Stimulated activated naive CD8-positive, alpha-beta T cell treated with anti-CD3 and anti-CD28 coated beads, Interleukin-15, Interleukin-2, amounts not matched to agents 100 U/mL and 50 U/mL, for 24 hours (primary cell): ENCODE measurements at places on chromosomes 1 and 21.

GRCh38 chr1:212816567-212817278 is 25.0 kb downstream of the TATDN3 start:
- no peak for DNase-seq

- no peak for DNase-seq
Observed at GRCh38 chr1:31881688-31882000, 56.5 kb downstream of the PTP4A2 start.

GRCh38 chr1:107883562-107883961 is 81.4 kb downstream of the VAV3 start:
- DNase-seq = no peak

DNA sequence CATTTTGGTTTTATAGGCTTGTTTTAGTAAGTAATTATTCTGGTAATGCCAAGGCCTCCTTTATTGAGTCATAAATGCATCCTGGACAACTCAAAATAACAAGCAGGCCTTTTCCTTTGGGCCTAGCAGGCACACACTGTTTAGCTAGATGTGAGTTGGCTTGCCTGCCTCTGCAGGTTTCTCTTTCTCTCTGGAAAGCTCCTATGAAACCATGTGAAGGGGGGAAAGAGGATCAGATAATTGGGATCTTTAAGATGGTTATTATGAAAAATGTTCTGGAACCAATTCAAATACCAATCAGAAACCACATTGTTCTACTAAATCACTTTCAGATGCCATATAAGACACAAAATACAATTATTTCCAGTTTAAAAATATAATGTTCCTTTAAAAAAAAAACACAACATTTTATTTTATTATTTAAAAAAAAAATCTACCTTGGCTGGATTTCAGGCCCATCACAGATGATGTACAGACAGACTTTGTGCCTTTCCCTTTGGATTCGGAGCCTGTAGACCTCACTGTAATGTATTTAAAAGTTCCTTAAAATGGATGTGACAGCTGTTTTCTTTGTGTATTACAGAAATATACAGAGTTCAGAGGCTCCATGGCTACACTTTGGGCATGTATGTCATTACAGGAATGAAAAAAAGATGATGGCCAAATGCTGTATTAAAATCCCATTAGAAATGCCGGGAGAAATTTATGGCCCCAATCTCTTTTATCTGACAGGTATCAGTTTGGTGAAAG is 80.2 kb downstream of the NTMT2 start:
- DNase-seq = no peak

DNA sequence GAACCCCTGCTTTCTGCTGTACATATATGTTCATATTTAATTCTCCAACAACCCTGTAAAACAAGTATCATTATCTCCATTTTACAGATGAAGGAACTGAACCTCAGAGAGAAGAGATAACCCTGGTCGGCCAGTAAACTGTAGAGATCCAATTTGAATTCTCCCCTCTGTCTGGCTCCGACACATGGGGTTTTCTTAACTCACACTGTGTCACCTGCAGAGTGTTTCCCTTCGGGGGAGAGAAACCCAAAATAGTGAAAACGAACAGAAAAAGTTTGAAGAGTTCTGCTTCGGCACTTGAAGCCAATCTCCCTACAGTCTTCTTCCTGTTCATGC is 17.4 kb upstream of the BCAR3 start:
- DNase-seq = no peak

DNA sequence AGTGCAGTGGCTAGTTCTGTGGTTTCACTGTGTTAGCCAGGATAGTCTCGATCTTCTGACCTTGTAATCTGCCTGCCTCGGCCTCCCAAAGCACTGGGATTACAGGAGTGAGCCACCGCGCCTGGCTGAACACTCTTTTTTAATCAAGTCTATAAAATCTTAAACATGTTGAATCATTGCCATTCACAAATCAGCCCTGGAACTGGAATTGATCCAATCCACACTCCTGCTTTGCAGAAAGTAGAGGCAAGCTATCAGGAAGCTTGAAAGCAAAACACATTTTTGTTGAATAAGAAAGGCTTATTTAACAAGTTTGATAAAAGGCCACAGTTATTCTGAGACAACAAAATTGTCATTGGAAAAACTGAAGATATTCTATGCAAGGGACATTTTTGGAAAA is 18.3 kb upstream of the EFHD2 start:
- no peak for DNase-seq

GRCh38 chr1:218350801-218351266 is 5.7 kb downstream of the TGFB2 start:
- DNase-seq = no peak

GRCh38 chr1:247294282-247294681 is 37.4 kb downstream of the ZNF496 start:
- DNase-seq = no peak

GRCh38 chr1:206479183-206480125 is 9.2 kb downstream of the IKBKE start:
- DNase-seq = peak; percentile 77

DNA sequence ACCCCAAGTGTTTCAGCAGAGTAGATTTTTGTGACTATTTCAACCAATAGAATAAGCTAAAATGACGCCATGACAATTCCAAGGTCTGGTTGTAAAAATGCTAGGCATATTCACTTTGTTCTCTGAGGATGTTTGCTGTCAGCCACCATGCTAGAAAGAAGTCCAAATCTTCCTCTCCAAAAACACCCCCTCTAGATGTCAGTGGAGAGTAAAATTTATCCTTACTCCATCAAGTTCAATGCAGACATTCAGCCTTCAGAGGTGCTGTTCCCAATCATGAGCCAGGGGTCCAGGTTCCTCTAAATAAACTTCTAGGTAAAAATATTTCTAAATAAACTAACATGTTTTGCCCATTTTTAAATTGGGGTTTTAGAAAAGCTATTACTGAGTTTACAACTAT is 395.4 kb upstream of the ADAMTS5 start:
- no peak for DNase-seq

DNA sequence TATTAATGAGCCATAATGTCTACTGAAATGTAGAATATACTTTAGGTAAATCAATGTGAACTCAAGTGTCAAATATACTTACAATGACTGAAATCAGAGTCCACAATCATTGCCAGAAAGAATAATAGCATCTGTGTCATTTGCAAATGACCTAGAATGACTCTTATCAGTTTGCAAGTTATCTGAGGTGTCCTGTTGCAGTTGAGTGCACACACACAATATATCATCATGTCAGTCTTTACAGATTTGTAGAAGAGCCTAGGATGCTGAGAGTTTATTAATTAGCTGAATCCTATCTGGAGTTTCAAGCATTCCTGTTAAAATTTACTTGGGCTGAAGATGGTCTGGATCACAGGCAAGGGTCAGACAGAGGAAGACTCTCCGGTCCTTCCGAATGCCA is 324.0 kb upstream of the GREM2 start:
- no peak for DNase-seq

DNA sequence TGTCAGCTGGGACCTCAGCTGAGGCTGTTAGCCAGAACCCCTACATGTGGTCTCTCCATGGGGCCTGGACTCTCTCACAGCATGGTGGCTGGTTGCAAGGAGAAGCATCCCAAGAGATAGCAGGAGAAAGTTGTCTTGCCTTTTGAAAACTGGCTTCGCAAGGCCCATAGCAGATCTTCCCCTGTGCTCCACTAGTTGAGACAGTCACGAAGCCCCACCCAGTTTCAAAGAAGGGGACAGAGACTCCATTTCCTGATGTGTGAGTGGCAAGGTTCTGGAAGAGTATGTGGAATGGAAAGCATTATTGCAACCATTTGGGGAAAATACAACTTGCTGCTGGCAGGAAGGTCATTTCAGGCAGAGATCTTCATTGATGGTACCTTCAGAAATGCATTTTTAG is 7.5 kb upstream of the CSRP1 start:
- no peak for DNase-seq

DNA sequence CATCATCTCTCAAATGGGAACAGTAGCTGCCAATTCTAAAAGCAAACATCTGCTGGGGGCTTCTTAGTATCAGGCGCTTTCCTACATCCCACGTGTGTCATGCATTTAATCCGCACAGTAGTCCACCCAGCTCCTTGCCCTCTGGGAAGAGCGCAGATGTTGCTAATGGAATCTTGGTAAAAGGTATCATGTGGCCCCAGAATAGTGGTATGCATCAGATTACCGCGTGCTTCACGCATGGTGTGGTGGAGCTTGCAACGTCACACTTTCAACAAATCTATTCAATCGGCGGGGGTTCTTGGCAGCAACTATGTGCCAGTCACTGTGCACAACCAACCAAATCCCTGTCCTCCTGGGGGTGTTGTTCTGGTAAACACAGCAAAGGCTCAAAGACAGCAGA is 141.0 kb downstream of the HIVEP3 start:
- DNase-seq = no peak

DNA sequence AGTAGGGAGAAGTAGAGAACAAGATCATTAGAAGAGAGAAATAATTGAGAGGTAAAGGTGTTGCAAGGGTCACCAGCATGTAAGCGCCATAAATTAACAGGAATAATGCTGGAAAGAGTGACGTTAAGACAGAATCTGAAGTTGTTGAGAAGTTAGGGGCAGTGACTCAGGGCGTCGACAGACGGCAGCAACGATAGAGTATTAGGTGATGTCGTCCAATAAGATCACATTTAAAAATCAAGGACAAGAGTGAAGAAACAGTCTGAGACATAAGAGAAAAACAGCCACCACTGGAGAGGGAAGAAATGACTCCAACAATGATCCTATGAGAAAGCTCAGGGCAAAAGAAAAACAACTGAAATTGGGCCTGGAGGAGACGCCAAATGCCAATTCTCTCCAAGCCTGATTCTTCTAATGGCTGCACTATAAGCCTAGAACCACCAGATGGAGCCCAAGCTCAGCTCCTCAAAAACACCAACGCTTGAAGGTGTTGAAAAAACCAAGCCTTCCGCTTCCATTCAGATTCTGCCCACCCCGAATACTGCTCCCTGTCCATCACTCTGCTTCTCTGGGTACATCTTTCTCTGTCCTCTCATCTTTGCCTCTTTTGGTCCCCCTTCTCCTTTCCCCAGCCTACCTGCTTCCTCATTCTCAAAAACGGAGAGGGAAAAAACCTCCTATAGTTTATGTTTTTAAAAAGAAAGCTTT is 70.0 kb downstream of the LUZP1 start:
- DNase-seq = peak; percentile 57

DNA sequence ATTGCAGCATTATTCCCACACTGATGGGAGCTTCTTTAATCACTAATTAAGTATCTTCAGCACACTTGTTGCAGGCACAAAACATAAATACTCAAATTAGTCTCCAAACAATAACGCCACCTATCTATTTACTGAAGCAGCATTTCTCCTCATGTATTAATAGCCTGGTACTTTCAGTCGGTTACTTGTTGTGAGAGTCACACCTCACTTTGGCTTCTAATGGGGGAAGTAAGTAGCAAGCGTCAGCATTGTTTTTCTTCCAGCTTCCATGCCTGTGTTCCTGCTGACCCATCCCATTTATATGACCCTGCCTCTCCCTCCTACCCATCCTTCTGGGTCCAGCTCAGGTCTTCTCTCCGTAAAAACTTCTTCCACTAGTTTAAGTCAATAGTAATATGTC is 31.9 kb upstream of the DENND1B start:
- DNase-seq = no peak

GRCh38 chr1:232029315-232029714 is 402.7 kb downstream of the DISC1 start:
- no peak for DNase-seq

DNA sequence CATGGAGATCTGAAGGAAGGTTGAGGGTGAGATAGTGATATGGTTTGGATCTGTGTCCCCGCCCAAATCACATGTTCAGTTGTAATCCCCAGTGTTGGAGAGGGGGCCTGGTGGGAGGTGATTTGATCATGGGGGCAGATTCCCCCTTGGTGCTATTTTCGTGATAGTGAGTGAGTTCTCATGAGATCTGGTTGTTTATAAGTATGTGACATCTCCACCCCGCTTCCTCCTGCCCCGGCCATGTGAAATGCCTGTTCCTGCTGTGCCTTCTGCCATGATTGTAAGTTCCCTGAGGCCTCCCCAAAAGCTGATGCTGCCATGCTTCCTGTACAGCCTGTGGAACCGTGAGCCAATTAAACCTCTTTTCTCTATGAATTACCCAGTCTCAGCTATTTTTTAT is 451.9 kb upstream of the VAMP3 start:
- no peak for DNase-seq

DNA sequence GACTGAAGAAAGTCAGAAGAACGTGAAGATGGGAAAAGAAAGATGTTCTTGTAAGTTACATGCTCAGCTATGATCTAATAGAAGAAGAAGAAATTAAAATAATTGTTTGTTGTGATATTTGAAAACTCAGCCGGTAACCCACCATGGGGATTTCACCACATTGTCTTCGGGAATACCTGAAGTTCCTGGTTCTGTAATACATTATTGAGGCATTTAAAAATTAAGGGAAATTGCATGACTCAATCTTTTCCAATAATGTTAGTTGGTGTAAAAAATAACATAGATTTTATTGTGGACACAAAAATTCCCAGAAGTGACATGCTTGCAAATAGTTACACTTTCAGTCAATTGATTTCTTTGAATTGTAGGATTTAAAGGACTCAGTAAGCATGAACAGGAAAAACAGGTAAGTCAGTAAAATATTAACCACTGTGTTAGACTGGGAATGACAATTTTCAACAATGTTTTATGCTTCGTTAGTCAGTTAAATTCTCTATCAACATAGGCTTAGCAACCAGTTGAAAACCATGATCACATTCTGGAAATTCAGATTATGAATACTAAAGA is 745.1 kb downstream of the LTN1 start:
- DNase-seq = no peak

- DNase-seq = no peak
Observed at GRCh38 chr1:61523229-61523628, 201.7 kb downstream of the TM2D1 start.

DNA sequence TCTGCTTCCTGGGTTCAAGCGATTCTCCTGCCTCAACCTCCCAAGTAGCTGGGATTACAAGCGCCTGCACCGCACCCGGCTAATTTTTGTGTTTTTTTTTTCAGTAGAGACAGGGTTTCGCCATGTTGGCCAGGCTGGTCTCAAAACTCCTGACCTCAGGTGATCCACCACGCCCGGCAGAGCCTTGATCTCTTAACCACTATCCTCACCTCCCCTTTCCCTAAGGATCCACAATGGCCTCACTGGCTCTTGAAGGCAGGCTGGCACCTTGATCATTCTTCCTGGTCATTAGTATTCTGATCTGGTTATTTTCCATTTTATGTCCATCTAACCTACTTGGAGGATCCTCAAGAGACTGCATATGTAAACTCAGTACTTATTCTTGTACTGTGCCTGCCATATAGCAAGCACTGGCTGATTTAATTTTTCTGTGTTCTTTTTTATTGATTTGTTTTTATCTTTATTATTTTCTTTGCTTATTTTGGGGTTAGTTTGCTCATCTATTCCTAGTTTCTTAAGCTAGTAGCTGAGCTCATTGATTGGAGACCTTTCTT is 6.3 kb downstream of the RCC1 start:
- DNase-seq = peak; percentile 38

GRCh38 chr1:55472784-55473183 is 257.6 kb upstream of the USP24 start:
- no peak for DNase-seq
